ENCODE measurements at places on chromosomes 11 and 22.

DNA sequence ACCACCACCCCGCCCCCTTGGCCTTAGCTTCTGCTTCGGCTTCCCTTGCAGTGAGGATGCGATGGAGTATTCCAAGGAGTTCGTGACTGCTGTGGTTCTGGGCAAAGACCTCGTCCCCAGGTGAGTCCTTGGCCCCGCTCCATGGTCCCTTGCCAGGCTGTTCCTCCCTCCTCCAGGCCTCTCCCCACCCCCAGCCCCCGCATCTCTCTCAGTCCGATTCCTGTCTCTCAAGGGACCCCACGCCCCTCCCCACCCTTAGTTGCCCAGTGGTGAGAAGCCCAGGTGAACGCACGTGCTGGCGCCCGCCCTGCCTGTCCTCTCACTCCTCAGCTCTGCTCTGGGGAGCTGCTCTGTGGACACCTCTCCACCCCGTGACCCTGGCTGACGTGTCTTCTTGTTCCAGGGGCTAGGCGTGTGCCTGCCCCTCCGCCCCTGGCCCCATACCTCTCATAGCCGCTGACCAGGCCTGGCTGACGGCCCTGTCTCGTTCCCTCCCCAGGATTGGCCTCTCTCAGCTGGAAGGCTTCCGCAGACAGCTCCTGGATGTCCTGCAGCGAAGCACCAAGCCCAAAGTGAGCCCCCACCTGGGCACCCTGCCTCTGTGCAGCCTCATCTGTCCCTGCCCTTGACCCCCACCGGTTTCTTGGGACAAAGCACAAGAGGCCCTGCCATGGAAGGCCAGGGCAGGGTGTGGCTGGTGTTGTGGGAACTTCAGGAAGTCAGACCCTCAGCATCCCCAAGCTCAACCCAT, 14.6 kb upstream of the MYRF start:
- no peak for DNase-seq

DNA sequence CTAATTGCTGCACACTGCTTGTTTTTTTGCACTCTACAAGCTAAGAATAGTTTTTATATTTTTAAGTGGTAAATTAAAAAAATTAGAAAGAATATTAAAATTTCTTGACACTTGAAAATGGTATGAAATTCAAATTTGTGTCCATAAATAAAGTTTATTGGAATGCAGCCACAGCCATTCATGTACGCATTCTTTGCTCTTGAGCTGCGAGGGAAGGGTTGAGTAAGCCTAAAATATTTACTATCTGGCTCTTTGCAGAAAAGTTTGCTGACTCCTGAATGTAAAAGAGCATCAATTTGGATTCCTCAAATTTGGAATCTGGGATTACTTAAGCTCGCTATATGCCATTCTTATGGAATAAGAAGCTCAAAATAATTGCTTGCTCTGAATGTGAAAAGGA, 3.4 kb upstream of the ADAMTS8 start:
- DNase-seq, result no peak

DNA sequence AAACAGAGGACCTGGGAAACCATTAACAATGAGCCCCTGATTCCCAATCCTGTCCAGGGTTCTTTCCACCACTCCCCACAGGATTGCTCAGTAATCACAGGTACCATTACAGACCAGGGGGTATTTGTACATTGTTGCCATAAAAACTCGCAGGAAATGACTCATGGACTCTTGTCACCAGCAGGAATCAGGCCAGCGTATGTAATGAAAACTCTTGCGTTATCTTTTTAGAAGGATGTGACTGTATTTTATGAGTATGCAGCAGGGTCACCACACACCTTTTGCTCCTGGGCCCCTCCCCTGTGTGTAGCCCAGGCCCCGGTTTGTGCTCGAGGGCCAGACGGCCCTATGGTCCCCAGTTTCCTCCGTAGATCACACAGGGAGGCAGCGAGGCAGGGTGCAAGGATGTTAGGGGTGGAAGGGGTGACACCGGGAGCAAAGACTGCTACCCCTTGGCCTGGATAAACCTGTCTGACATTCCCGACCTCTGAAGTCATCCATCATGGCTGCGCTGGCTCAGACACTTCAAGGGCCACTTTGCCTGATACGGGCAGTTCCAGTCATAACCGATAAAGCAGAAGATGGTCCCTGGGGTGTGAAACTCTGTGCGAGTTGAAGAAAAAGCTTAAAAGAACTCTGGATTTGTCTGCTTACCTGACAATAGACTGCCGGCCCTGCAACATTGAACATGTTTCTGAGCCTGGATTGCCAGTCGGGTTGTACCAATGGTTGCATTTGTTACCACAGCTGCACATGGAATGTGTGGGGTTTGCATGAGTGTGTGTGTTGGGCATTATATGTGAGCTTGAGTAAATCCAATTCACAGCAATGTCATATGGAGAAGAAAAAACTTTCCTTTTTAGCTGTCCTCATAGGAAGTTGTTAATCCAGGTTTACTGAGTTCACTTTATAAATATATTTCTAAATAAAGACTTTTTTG, 56.9 kb downstream of the MICAL2 start:
- no peak for DNase-seq

DNA sequence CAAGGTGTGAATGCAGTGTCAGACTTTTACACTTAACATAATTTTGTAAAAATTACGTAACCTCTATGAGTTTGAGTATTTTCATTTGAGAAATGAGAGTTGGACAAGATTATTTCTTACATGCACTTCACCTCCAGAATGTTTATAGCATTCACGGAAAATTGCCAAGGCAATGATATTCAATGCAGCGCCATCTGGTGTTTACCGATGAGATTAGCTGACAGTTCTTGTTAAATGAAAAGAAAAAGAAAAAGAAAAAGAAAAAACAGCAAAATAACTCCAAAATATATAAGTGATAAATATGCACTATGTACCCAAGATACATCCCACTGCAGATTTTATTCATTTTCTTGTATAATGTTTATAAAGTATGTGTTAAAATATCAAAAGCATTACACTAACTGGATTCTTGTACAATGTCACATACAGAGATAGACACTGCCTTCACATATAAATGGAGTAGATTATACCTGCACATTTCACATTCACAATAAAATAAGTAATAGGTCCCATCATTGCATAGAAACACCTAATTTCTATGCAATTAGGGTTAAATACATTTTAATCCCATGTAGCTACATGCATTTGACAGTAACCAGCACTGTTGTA, 976.3 kb upstream of the FAT3 start:
- DNase-seq, result no peak

DNA sequence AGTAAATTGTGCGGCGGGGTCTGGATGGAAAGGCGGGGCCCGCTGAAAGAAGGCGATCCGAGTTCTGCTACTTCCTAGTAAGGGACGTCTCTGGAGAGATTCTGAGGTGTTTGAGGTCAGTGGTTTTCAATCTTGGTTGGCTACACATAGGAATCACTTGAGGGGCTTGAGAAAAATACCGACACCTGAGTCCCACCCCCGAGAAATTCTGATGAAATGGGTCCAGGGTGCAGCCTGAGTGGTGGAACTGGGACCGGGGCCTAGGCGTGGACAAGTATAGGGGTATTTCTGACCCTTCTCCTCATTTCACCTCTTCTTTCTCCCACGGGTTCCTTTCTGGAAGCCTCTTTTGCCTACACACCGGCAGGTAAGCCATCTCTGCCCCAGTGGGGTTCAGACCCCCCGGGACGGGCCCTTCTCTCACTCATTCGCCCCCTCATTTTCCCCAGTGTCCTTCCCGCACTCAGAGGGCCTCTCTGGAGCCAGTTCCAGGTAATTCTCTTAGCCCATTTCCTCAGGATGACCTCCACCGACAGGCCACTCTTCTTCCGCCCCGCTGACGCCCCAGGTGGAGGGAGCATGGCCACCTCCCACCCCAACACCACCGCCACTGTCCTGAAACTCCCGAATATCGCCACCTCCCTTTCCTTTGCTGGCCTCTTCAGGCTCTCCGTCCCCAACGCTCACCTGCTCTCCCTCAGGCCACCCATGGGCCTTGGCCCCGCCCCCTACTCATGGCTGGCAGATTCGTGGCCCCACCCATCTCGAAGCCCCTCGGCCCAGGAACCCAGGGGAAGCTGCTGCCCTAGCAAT, 11.8 kb downstream of the ROBO3 start:
- DNase-seq, result no peak

- no peak for DNase-seq
Observed at GRCh38 chr11:727859-728748, 19.2 kb upstream of the TALDO1 start.

GRCh38 chr22:49272546-49273125, 555.0 kb downstream of the BRD1 start:
- no peak for DNase-seq

DNA sequence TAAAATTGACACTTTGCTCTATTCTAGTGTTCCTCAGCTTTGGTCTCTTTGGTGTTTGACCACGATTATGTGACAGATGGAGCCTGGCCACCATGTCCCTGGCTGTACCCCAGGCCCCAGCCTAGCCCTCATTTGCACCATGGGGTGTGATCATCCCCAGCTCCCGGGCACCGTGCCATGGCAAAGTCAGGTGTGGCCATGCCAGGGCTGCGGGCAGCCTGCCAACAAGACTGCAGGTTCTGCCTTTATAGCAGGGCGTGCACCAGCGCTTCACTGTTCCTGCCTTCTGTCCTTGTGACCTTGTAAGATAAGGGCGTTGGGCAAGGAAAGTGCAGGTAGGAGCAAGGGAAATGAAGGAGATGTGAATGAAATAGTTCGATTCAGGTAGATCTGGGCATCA, 22.4 kb upstream of the APOBEC3A start:
- DNase-seq, result peak; percentile 78

GRCh38 chr22:20386336-20386735, 7.6 kb upstream of the ZNF74 start:
- no peak for DNase-seq

- no peak for DNase-seq
Observed at GRCh38 chr22:19807914-19808872, 46.5 kb downstream of the GNB1L start.

DNA sequence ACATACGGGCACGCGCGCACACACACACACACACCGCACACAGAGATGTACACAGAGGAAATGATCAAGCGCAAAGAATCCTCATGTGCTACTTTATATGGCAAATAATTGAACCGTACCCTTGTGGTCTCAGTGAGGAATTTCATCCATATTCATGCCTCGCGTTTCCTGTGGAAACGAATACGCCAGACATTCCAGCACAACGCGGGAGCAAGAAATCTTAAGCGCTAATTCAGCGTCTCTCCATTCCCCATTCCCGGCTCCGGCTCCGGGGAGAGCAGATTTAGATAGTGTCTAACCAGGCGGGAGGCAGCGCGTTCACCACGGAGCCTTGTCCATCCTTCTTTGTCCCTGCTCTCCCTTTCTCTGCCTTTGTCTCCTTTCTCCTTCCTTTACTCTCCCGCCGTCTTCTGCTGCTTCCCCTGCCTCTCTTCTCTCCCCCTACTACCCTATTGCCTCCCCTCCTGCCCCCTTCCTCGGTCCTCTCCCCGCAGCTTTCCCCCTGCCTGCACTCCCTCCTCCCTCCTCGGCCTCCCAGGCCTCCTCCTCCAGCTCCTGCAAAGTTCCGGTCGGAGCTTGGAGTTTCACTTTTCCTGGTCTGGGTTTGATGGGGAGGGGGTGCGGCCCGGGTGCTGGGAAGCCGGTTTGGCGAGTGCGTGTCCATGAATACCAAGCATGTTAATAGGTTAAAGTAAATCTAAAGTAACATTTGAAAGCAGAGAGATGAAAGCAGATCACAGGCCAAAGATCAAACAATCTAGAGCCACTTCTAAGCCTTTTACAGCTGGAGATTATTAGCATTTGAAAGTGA, 579.3 kb downstream of the BUD13 start:
- DNase-seq, result no peak

DNA sequence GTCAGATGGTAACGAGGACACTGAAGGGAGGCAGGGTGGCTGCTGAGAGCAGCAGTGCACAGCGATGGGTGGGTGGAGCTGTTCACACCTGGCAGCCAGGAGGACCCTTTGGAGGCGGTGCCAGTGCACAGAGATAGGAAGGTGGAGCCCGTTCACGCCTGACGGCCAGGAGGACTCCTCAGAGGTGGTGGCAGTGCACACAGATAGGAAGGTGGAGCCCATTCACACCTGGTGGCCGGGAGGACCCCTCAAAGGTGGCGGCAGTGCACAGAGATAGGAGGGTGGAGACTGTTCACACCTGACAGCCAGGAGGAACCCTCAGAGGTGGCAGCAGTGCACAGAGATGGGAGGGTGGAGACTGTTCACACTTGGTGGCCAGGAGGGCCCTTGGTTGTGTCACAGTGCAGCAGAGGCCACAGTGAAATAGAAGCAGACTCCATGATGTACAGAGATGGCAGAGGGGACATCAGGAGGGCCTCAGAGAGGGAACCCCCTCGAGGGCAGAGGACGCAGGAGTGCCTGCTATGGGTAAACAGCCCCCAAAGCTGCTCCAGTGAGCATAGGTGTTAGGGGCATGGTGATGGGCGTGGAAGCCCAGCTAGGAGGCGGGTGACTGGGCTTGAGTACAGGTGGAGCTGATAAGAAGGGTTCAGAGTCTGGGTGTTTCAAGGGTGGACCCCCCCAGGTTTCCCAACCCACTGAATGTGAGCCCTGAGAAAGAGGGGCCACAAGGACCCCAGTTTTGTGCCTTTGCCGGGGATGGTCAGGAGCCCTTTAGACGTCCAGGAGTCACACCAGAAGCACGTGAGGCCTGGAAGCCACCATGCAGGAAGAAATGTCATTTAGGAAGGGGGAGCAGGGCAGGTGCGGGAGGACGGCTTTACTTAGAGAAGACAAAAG, 566.7 kb downstream of the BRD1 start:
- no peak for DNase-seq

- no peak for DNase-seq
Observed at GRCh38 chr22:22038178-22038880, 55.7 kb upstream of the TOP3B start.

DNA sequence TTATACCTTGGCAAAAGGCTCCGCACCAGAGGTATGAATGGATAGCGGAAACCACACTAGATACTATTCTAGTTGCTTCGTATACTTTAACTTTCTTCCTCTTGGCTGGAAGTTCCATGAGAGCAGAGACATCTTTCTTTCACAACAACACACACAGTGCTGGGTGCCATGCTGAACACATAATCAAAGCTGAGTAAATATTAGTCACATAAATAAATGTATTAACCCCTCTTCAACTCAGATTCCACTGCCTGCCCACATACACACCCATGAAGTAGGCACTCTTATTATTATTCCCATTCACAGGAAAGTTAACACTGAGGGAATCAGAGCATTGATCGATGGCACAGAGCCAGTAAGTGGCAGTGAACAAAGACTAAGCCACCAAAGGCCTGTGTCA, 35.4 kb downstream of the SPON1 start:
- no peak for DNase-seq

DNA sequence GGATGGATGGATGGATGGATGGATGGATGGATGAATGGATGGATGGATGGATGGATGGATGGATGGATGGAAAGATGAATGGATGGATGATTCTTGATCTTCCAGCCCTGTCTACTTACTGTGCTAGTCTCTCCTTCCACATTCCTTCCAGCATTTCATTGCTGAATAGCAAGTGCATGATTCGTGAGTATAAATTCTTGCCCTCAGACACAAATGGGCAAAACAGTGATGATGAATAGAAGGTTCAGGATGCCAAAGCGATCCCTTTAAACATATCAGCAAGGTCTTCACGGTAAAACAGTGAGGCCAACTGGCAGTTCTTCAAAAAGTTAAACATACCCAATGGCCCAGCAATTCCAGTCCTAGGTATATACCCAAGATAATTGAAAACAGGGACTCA, 400.2 kb downstream of the MN1 start:
- DNase-seq, result no peak

All from SHP77 treated with DMSO at 0.1 percent for 48 hours (cell line).